ENCODE measurements at places on chromosomes 5 and 9. TPM values are rescaled to one million over a fixed set of nuclear protein-coding genes. Genes with fewer than 3 reads are reported as not detected.

Gene PAPPA
- total RNA-seq, result 6.5 TPM

Gene SLC36A2
- total RNA-seq, result not detected

Gene RGMB
- total RNA-seq, result 206 TPM

Gene MSX2
- total RNA-seq, result 9.8 TPM

Gene MOB3B
- total RNA-seq, result not detected

Gene TSLP
- 1.2 TPM for total RNA-seq

Gene FST
- 29.9 TPM for total RNA-seq

Gene LECT2
- total RNA-seq, result not detected

Gene CCL27
- not detected for total RNA-seq

Gene MACROH2A1
- total RNA-seq, result 165 TPM

Gene FGF18
- 0.16 TPM for total RNA-seq

Gene ZNF618
- total RNA-seq, result 4.9 TPM

Gene QRFP
- not detected for total RNA-seq

Gene JAKMIP2
- not detected for total RNA-seq

Gene SPINK5
- not detected for total RNA-seq

Gene SPATA31C1
- not detected for total RNA-seq

Gene PCDHB3
- total RNA-seq, result 4.7 TPM

Gene SEC24A
- total RNA-seq, result 29.0 TPM

Gene OTP
- total RNA-seq, result not detected

Gene DELE1
- 65.0 TPM for total RNA-seq

Gene LEAP2
- total RNA-seq, result 1.0 TPM

Gene GABRP
- not detected for total RNA-seq

Gene ZFAND5
- 182 TPM for total RNA-seq

All from myocyte (in vitro differentiated cells).